ENCODE measurements at places on chromosomes 11 and 22.

DNA sequence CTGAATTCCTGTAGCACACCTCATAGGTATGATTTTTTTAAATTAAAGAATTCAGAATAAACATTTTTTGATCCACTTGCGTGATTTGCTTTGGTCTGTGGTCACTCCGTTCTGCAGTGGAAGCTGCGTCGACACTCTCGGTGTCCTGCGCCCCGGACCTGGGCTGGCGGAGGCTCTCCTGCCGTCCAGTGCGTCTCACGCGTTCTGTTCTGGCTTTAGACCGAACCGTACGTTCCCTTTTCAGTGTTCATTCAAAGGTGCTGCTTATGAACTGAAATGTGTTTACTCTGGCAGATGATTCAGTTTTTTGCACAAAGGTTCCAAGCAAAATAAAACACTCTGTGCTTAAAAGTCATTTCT lies 38.2 kb downstream of the CTTN start:
- no peak for DNase-seq

GRCh38 chr22:16958475-16958874 lies 49.5 kb downstream of the GAB4 start:
- no peak for DNase-seq

GRCh38 chr22:40898850-40899357 lies 37.0 kb upstream of the DNAJB7 start:
- no peak for DNase-seq

DNA sequence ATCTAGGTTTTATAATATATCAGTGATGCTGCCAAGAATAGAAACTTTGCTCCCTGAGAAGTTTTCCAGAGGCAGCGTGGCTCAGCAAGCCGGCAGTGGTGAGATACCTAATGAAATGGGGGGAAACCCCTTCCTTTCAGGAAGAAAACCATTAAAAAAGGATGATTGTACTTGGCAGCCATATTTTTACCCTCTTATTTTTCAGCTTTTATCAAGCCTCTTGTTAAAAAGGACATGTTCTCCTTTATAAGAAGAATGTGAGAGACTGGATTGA lies 9.0 kb upstream of the ME3 start:
- DNase-seq: no peak

GRCh38 chr11:32829157-32829679 lies 509 bp upstream of the PRRG4 start:
- DNase-seq: no peak

GRCh38 chr22:50730941-50731661 lies 6.9 kb upstream of the ACR start:
- peak; percentile 69 for DNase-seq

GRCh38 chr11:7428196-7428595 lies 57.1 kb upstream of the OLFML1 start:
- DNase-seq: no peak

DNA sequence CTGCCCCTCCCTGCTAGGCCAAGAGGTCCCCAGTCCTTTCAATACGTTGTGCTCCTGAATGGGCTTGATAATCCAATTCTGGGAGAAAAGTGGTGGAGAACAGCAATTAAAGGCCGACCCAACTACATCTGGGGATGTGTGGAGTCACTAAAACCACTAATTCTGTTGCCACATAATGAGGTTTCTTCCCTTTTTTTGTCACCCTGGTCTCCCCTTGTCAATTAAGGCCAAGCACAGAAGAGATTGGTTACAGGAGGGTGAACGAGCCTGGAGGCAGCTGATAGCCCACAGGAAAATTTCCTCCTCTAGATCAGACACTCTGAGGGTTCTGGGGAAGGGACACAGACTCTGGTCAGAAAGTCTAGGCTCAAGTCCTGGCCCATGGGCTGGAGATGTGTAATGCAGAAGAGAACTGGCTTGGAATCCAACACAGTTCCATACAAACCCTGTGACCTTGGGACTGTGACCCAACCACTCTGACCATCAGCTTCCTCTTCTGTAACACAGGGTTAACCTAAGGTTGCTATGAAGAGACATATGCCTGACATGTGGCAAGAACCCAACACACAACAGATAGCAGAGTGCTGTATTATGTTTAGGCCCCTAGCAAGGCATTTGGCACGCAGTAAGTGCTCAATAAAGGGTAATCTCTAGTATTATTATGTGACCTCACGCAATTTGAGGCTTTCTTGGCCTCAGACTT lies 146.4 kb downstream of the CHST1 start:
- no peak for DNase-seq

GRCh38 chr22:47019012-47019790 lies 256.8 kb downstream of the TBC1D22A start:
- DNase-seq: peak; percentile 47

- no peak for DNase-seq
These were observed 13.8 kb upstream of the CCDC81 start for GRCh38 chr11:86360775-86361395.

DNA sequence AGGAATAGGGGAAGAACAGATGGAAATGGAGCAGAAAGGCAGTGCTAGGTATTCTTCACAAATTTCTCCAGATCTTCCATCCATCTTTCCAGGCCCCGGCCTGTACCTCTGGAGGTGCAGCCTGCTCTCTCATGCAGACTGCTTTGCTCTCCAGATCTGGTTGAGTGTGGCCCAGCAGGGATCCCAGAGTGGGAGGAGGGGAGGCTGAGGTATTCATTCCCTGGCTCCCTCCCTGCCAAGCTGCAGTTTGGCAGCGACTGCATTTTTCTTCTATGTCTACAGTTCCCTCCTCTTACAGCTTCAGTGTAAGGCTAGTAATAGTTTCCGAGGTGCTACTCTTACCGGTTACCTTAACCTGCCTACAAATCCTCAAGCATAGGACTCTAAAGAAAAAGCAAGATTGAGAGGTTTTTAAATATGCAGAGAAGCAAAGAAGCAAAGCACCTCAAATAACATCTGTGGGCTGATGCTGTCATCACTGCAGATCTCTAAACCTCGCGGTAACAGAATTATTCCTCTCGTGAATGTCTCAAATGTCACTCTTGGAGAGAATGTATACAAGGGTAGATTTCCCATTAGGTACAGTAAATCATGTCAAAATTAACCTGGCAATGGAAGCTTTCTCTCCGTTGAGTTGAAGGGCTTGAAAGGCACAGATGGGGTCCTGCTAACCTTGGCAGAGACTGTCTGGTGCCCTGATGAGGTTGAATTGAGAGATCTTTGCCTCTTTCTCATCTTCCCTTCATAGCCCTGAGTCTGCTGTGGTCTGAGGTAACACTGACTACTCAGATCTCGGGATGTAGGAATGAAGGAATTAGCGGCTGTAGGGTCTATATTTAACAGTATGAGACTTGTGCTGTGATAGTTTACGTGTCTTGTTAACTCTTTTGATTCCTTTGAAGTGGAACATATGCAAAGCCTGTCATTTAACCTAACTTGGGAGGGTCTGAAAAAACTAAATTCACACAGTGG lies 297.9 kb upstream of the C11orf87 start:
- no peak for DNase-seq

DNA sequence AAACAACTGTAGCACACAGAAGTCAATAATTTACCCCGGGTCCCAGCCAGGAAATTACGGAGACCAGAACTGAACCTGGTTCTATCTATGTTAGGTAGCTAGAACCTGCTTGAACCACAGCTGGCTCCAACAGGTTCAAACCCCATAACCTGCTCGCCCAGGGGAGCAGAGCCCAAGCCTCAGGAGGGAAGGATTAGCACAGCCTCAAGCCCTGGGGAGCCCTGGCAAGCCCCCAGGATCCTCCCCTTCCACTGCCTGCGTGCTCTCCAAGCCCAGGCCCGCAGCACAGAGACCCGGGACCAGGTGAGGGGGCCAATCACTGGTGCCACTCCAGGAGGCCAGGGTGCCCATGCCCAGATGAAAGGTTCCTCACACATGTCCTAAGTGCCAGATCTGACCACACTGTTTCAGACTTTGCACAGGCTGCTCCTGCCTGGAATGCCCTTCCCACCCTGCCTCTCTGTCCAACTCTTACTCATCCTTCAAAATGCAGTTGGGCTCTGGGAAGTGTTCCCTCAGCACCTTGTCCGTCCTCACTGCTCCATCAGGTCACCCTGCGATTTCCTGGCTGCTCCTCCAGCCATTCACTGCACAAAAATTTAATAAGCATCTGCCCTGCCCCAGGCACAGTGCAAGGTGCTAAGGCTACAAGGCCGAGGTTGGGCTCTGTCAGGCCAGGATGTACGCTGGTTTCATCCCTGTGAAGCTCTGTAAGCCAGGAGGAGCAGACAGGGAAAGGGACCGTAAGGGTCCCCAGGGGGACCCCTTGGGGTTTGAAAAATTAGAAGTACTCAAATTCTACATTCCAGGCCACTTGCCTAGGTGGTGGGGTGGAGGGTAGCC lies 32.2 kb downstream of the ARRB1 start:
- no peak for DNase-seq

DNA sequence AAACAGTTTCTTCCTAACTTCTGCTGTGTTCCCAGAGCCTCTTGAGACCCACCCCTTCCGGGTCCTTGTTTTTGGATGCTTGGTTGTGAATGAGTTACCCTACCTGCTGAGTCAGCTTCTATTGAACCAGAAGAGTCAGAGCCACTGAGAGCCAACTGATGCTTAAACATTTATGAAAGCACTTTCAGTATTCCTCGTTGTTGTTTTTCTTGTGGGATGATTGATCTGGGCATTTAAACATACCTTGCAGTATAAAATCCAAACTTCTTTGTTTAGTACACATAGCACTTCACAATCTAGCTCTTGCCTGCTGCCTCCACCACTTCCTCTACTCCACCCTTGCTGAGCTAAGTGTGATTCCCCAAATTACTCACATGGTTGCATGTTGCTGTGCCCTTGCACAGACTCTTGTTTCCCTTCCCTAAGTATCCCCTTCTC lies 5.5 kb downstream of the PRSS23 start:
- DNase-seq: no peak

- DNase-seq: no peak
These were observed 35.4 kb upstream of the CD44 start for GRCh38 chr11:35103366-35104208.

- DNase-seq: peak; percentile 56
These were observed 29.7 kb upstream of the PRODH start for GRCh38 chr22:18965526-18966421.

GRCh38 chr11:112523477-112523876 lies 262.8 kb upstream of the PLET1 start:
- DNase-seq: no peak

- DNase-seq: no peak
These were observed 30.6 kb downstream of the PISD start for GRCh38 chr22:31631436-31631835.

DNA sequence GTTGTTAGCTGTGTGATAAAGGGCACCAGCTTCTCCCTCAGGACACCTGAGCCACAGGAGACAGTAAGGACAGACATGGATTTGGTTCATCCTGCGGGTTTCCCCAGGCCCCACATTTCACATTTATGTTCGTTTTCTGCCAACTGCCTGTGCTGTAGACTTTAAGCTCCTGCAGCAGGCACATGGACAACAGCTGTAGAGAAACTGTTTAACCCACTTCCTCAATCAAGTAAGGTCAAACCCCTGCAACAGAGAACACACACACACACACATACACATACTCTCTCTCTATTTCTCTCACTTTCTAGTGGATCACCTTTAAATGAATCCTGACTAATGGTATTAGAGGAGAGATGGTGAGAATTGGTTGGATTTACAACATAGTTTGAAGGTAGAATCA lies 90.7 kb downstream of the C11orf87 start:
- no peak for DNase-seq

- DNase-seq: no peak
These were observed 37.9 kb downstream of the ALG9 start for GRCh38 chr11:111833524-111833923.

Data from upper lobe of right lung (tissue), 1 donor.